Stimulated activated CD4-positive, alpha-beta T cell treated with anti-CD3 and anti-CD28 coated beads, Interleukin-1b, Interleukin-23, amount 100 ng/mL, for 24 hours (primary cell): ENCODE measurements at places on chromosomes 12 and 14.

GRCh38 chr14:99241325-99242010, 30.5 kb downstream of the BCL11B start:
- DNase-seq = no peak

DNA sequence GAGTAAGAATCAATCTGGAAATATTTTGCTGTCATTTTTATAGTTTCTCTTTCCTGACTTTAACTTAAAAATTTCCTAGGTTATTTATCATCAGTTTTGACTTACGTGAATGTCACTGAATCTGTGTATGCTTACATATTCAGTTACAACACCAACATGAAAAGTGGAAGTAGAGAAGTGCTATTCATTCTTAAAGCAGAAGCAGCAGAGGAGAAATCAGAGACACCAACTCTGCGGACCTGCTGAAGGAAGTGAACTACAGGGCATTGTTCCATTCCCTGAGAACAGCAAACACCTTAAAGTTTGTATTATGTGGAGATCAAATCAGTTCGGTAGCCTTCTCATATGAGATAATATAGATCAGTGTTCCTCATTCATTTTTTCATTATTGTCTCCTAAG, 34.1 kb downstream of the RAD51B start:
- no peak for DNase-seq

- DNase-seq = no peak
Measured at GRCh38 chr12:115010324-115010995, 326.5 kb upstream of the TBX3 start.

GRCh38 chr14:59482541-59483331, 1.5 kb downstream of the L3HYPDH start:
- no peak for DNase-seq

- DNase-seq = no peak
Measured at GRCh38 chr14:22822016-22822570, 6.9 kb upstream of the SLC7A7 start.

DNA sequence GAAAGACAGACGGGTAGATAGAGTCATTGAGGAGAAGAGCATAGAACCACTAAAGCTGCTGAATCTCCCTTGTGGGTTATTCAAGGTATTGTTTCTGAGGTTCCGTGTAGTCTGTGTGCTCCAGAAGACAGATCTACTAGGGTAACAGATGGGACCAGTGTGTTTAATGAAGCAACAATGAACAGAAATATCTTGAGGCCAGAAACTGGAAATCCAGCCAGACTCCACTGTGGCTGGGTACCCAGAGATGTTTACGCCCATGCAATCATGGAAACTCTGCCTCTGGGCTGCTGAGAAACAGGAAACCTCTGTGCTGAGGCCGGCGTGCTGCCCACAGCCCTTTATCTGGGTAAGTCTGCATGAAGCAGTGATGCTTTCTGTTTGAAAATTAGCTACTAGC, 8.3 kb downstream of the PROX2 start:
- DNase-seq = no peak
